Brain microvascular endothelial cell (primary cell): ENCODE measurements at places on chromosomes 12 and 14.

GRCh38 chr12:1870998-1871917 lies 47.2 kb downstream of the CACNA2D4 start:
- no peak for DNase-seq

- no peak for DNase-seq
These were observed 215.7 kb downstream of the CPNE8 start for GRCh38 chr12:38689704-38690103.

DNA sequence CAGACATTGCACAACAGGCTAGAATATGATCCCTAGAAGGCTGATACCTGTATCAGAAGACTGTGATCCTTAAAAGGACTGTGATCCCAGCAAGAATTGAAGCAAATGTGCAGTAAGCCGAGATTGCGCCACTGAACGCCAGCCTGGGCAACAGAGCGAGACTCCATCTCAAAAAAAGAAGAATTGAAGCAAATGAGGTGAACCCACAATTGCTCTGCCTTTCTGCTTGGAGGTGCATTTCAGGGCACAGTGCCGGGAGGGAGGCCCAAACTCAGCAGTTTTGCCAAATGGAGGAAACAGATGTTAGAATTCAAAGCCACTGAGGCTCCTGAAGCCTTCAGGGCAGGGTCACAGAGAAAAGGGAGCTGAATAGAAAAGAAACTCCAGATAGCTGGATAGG lies 61.1 kb upstream of the COCH start:
- no peak for DNase-seq

DNA sequence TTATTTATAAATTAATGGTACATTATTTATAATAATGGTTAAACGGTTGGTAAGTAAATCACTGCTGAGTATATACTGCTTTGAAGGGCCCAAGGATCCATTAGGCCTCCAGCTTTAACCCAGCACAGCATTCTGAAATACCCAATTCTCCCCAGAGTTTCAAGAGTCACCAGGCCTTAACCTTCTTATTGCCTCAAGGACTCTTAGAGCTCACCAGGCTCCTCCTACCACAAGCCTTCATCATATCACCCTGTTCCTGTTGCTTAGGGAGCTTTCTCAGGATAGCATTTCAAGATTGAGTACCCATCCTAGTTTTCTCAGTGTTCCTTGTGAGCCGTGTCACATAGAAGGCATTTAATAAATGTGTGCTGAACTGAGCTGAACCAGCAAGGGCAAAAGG lies 242.5 kb downstream of the FBXL14 start:
- no peak for DNase-seq
